ENCODE measurements at places on chromosomes 11 and 22. TPM values are rescaled to one million over a fixed set of nuclear protein-coding genes. Genes with fewer than 3 reads are reported as not detected.
A peak's percentile ranks its signal among the peaks of the same experiment; 100 is the strongest.

- H3K36me3 ChIP-seq = peaks cover 15% of the 10 kb centered on the region
- DNase-seq = no peak
- peaks cover 21% of the 10 kb centered on the region for H3K4me1 ChIP-seq
- H3K27ac ChIP-seq = no peak overlapping the region
- H3K27me3 ChIP-seq = no peaks in the 10 kb centered on the region
- H3K4me3 ChIP-seq = no peak overlapping the region
Observed at GRCh38 chr22:36769541-36770512, 6.1 kb downstream of the IFT27 start.

DNA sequence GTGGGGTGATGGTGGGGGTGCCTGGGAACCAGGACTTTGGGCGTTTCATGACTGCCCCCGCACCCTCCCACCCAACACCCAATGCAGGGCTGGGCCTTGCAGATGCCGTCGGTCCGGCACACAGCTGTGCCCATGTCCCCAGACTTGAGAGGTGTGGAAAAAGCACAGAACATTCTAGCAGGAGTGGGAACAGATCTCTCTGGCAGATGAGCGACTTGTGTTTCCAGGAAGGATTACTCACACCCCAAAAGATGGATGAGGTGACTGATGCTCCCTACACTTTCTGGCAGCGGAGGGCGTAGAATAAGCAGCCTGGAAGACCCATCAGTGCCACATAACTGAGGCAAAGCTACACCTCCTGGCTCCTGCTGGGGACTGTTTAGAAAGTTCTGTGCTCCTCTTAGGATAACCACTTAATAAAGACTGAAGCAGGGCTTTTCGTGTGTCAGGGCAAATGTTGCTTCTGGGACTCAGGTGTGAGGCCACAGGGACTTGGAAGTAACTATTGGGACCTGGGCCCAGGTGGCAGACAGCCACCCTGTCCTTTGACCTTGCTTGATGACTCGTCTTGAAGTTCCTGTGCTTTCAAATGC is 24.2 kb downstream of the FBLN1 start:
- no peaks in the 10 kb centered on the region for H3K27me3 ChIP-seq
- H3K36me3 ChIP-seq = peaks cover 43% of the 10 kb centered on the region
- H3K27ac ChIP-seq = no peak overlapping the region
- DNase-seq = no peak

KRTAP5-2 gene
- not detected for total RNA-seq

DNA sequence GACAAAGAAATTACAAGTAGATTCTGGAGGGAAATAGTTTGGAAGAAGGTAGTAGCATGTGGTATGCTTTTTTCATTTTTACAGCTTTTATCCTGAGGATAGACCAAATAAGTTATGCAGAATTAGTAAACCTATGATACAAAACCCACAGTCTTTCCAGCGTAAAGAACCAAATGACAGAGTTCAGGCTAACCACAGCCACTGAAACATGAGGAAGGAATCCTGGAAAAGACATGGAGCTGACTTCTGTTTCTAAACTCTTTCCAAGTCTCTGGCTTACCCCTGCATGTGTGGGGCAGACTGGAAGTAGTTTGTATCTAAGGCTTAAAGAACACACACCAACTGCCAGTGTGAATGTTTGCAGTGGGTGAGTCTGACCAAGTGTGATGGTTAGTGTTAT is 258.4 kb upstream of the TENM4 start:
- H3K36me3 ChIP-seq = peaks cover 25% of the 10 kb centered on the region
- H3K27ac ChIP-seq = no peak overlapping the region
- no peak for DNase-seq
- H3K4me1 ChIP-seq = no peaks in the 10 kb centered on the region
- no peak overlapping the region for H3K4me3 ChIP-seq
- peaks cover 14% of the 10 kb centered on the region for H3K27me3 ChIP-seq

DNA sequence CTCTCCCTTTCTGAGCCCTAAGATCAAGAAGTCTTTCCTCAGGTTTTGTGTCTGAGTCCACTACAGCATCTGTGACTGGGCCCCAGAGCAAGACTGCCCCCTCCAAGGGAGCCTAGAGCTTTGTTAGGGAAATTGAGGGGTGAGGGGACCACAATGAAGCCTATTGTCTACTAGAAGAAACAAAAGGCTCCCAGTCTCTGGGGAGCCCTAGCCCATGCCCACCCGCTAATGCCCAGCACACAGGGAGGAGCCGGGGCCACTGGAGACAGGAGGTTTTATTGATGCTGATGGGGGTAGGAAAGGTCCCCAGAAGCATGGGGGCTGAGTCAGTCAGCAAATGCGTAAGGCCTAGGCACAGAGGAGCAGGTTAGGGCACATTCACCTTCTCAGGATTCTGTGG is 14.0 kb downstream of the RHOG start:
- H3K4me3 ChIP-seq = no peak overlapping the region
- peaks cover 43% of the 10 kb centered on the region for H3K36me3 ChIP-seq
- no peaks in the 10 kb centered on the region for H3K27me3 ChIP-seq
- peak overlapping the region; percentile 82 for H3K27ac ChIP-seq

GRCh38 chr22:30262112-30262511 is 4.5 kb downstream of the OSM start:
- peaks cover 7% of the 10 kb centered on the region for H3K27me3 ChIP-seq
- no peak for DNase-seq

GRCh38 chr11:75570559-75571139 is 8.6 kb downstream of the SERPINH1 start:
- no peak for DNase-seq
- no peak overlapping the region for H3K4me3 ChIP-seq
- H3K4me1 ChIP-seq = peaks cover 7% of the 10 kb centered on the region
- no peak overlapping the region for H3K27ac ChIP-seq

CHRDL2 gene
- total RNA-seq = 0.25 TPM

DNA sequence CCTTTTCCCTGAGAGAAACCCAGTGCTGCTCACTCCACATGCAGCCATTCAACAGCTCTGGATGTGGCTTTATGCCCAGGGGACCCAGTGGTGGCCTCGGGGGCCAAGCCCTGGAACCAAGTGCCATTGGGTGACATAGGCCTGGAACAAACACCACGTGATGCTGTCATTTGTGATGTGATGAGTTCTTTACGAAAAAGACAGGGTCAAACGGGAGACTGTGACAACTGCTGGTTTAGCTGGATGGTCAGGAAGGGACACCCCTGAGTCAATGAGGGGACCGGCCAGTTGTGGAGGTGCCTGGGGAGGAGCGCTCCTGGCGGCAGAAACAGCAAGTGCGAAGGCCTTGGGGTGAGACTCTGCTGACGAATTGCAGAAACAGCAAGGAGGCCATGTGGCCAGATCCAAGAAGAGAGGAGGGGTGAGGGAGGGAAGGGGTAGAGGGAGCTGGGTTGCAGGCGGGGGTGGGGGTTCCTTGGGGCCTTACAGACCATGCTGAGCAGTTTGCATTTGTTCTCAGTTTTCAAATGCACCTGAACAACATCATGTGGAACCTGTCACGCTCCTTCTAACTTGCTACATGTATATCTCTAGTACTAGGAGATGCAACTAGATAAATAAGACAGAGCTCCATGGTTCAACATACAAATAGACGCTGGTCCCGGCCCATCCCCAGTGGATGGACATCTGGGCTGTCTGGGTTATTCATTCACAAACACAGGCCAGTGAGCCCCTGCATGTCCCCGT is 56.1 kb downstream of the IGLL5 start:
- DNase-seq = peak; percentile 14
- H3K27me3 ChIP-seq = peaks cover 49% of the 10 kb centered on the region
- H3K36me3 ChIP-seq = no peaks in the 10 kb centered on the region
- H3K4me1 ChIP-seq = no peaks in the 10 kb centered on the region

SNU13 gene
- 188 TPM for total RNA-seq

- peaks cover 47% of the 10 kb centered on the region for H3K4me1 ChIP-seq
- H3K27ac ChIP-seq = peak overlapping the region; percentile 90
- DNase-seq = no peak
- H3K27me3 ChIP-seq = peaks cover 23% of the 10 kb centered on the region
- peaks cover 12% of the 10 kb centered on the region for H3K36me3 ChIP-seq
Observed at GRCh38 chr11:44823868-44824267, 97.1 kb downstream of the TSPAN18 start.

FDXACB1 gene
- total RNA-seq = 2.2 TPM

PTPRCAP gene
- 4.0 TPM for total RNA-seq

- peaks cover 46% of the 10 kb centered on the region for H3K4me1 ChIP-seq
- H3K4me3 ChIP-seq = no peak overlapping the region
- H3K36me3 ChIP-seq = peaks cover 17% of the 10 kb centered on the region
- DNase-seq = no peak
- no peaks in the 10 kb centered on the region for H3K27me3 ChIP-seq
Observed at GRCh38 chr11:19951558-19952115, 208.6 kb downstream of the DBX1 start.

GRCh38 chr11:128695539-128696221 is 1.8 kb downstream of the FLI1 start:
- H3K36me3 ChIP-seq = no peaks in the 10 kb centered on the region
- DNase-seq = no peak
- peaks cover 84% of the 10 kb centered on the region for H3K27me3 ChIP-seq
- H3K27ac ChIP-seq = no peak overlapping the region
- peak overlapping the region; percentile 67 for H3K4me3 ChIP-seq
- H3K4me1 ChIP-seq = peaks cover 30% of the 10 kb centered on the region

MCHR1 gene
- 0.57 TPM for total RNA-seq

LYVE1 gene
- 0.32 TPM for total RNA-seq

DNA sequence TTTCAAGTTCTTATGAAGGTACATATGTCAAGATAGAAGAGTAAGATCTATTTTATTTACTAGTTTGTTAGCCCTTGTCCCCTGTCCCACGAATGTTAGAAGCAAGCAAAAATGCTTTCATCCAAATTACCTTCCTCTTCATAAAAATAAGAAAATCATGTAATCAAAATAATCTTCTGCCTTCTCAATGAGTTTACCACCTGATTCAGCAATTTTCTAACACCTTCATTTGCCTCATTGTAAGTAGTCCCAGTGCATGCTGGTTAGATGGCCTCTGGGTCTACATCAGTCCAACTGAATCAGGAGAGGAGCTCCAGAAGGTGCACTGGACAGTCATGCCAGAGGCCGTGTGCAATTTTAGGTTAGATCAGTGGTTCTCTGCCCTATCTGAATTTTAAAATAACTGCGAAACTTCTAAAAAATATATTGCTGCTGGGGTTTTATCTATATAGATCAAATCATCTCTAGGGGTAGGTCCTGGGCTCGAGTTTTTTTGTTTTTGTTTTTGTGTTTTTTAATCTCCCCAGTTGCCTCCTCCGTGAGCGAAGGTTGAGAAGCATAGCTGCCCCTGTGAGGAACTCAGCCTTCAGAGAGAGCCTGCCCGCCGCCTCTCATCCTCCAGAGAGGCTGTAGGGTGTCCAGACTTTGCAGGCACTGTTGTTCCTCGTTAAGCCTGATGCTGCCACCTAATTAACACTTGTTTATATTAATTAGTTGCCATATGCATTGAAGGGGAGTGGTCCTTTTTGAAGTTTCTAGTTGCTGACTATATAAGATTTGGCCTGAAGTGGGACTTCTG is 32.2 kb downstream of the C22orf31 start:
- no peaks in the 10 kb centered on the region for H3K27me3 ChIP-seq
- H3K4me3 ChIP-seq = peak overlapping the region; percentile 77
- no peaks in the 10 kb centered on the region for H3K36me3 ChIP-seq
- peaks cover 39% of the 10 kb centered on the region for H3K4me1 ChIP-seq
- H3K27ac ChIP-seq = peak overlapping the region; percentile 26
- DNase-seq = no peak

GRCh38 chr22:26949193-26949592 is 291.8 kb downstream of the MIAT start:
- H3K27ac ChIP-seq = no peak overlapping the region
- peaks cover 34% of the 10 kb centered on the region for H3K4me1 ChIP-seq
- no peaks in the 10 kb centered on the region for H3K36me3 ChIP-seq
- DNase-seq = peak; percentile 57

- H3K27ac ChIP-seq = no peak overlapping the region
Observed at GRCh38 chr11:43548916-43549315, 131.6 kb upstream of the HSD17B12 start.

DNA sequence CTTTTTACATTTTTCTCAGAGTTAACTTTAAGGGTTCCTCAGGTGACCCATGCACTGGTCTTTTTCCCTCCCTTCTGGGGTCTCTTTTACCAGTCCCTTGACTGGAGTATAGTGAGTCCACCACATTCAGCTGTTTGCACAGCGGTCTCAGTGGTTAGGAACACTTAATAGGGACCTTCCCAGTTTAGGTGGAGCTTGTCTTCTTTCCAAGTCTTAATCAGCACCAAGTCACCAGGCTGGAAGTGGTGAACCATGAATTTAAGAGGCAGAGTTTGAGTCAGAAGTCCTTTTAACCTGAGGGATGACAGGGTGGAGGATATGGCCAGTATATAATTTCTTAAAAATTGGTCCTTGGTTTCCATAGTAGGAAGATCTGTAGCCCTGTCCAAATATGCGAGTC is 349.7 kb upstream of the MPPED2 start:
- H3K27me3 ChIP-seq = no peaks in the 10 kb centered on the region
- no peak overlapping the region for H3K27ac ChIP-seq
- no peaks in the 10 kb centered on the region for H3K4me1 ChIP-seq
- H3K4me3 ChIP-seq = no peak overlapping the region
- H3K36me3 ChIP-seq = peaks cover 11% of the 10 kb centered on the region

GRCh38 chr11:72684236-72684912 is 10.2 kb upstream of the PDE2A start:
- H3K27me3 ChIP-seq = peaks cover 17% of the 10 kb centered on the region
- H3K27ac ChIP-seq = no peak overlapping the region
- H3K4me1 ChIP-seq = peaks cover 9% of the 10 kb centered on the region

DNA sequence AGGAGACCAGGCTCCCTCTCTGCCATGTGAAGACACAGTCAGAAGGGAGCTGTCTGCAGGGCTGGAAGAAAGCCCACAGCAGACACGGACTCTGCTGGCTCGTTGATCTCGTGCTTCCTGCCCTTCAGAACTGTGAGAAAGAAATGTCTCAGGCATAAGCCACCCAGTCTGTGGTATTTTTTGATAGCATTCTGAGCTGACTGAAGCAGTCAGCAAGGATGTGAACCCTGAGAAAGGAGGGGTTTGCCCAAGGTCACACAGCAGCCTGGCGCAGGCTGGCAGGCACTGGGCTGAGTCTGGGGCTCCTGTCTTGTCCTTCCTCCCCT is 255.1 kb upstream of the B3GAT1 start:
- no peak overlapping the region for H3K27ac ChIP-seq
- peaks cover 4% of the 10 kb centered on the region for H3K4me1 ChIP-seq
- peaks cover 10% of the 10 kb centered on the region for H3K27me3 ChIP-seq

DNA sequence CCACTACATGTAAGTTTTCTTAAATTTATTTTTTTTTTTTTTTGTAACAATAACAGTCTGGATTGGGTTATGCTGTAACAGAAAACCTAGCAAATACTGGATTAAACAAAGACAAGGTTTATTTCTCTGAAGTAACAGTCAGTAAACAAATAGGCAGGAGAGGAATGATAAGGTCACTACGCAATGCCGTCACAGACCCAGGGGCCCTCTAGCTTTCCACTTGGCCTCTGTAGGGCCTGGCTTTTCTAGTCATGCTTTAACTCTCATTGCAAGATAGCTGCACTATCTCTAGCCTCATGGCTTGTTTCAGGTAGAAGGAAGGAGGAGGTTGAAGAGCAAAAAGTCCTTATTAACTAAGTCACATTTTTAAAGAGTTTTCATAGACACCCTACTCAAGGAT is 6.5 kb downstream of the OR10A6 start:
- no peaks in the 10 kb centered on the region for H3K27me3 ChIP-seq
- H3K27ac ChIP-seq = no peak overlapping the region
- H3K4me1 ChIP-seq = peaks cover 2% of the 10 kb centered on the region
- no peak overlapping the region for H3K4me3 ChIP-seq
- H3K36me3 ChIP-seq = peaks cover 8% of the 10 kb centered on the region
- no peak for DNase-seq

DGAT2 gene
- 3.3 TPM for total RNA-seq

Measured in WTC11 (cell line).